ENCODE measurements at places on chromosomes 5 and 9.
A peak's percentile ranks its signal among the peaks of the same experiment; 100 is the strongest.

DNA sequence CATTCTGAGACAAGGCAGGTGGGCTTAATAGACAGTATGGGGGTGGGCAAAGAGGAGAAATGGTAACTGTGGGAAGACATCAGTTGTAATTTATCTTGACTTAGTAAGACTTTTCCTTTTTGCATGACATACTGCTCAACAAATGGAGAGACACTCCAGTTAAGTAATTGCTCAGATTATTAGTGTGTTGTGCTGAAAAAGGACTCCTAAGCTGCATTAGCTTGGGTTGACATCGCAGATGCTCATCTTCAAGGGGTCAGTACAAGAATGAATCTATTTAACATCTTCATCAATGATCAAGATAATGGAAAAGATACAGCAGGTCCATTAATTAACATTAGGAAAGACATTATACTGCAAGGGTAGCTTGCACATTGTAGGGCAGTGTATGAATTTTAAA, 181.1 kb upstream of the ELAVL2 start:
- DNase-seq = no peak

- DNase-seq = no peak
These were observed 161.7 kb upstream of the LHFPL2 start for GRCh38 chr5:78810098-78810920.

GRCh38 chr9:121216271-121216805, 14.7 kb upstream of the RAB14 start:
- no peak for DNase-seq

GRCh38 chr9:68895741-68896478, 118.0 kb downstream of the PRKACG start:
- DNase-seq = no peak

GRCh38 chr9:95572381-95573151, 55.8 kb upstream of the PTCH1 start:
- no peak for DNase-seq

DNA sequence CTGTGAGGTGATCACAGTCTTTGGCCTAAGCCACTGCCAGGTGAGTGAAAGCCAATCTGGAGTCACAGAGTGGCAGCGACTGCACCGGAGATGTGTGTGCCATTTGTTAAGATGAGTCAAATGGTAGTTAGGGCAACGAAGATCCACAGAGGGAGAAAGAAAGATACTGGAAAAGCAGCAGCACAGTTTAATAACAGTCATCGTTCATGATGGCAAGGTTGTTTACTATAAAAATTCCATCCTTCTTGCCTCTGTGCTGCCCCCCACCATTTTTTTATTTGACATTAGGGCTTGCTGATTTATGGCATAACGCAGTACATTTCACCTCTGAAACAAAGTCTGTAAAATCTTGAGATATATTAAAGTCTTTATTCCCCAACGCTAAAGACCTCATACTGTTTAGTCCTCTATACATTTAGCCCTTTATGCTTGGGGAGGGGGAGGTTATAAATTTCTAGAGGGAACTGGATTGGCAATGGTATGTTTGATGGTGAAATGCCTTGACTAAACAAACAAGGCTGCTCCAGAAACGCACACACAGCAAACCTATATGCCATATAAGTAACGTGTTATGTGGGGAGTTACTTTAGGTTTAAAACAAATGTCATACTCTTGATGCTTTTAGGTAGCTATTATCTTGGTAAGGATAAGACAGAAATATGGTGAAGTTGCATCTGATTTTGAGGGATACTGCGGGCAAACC, 55.8 kb upstream of the ABL1 start:
- no peak for DNase-seq

DNA sequence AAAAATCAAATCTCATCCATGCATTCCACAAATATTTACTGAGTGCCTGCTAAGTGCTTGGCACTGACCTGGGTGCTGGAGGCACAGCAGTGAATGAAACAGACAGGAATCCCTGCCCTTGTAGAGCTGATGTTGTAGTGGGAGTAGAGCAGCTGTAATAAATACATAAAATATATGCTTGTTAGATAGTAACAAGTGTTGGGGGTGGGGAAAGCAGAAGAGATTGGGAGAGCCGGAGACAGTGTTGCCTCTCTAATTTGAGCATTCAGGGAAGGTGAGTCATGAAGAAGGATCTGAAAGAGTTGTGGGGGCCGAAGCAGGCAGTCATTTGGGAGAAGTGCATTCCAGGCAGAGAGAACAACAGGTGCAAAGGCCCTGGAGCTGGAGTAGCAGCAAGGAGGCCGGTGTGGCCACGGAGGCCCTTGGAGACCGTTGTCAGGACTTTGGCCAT, 97.9 kb downstream of the ZNF618 start:
- DNase-seq = no peak

GRCh38 chr5:176776141-176776865, 34.1 kb upstream of the UNC5A start:
- no peak for DNase-seq

- no peak for DNase-seq
These were observed 203.6 kb upstream of the ADRA1B start for GRCh38 chr5:159712672-159713071.

DNA sequence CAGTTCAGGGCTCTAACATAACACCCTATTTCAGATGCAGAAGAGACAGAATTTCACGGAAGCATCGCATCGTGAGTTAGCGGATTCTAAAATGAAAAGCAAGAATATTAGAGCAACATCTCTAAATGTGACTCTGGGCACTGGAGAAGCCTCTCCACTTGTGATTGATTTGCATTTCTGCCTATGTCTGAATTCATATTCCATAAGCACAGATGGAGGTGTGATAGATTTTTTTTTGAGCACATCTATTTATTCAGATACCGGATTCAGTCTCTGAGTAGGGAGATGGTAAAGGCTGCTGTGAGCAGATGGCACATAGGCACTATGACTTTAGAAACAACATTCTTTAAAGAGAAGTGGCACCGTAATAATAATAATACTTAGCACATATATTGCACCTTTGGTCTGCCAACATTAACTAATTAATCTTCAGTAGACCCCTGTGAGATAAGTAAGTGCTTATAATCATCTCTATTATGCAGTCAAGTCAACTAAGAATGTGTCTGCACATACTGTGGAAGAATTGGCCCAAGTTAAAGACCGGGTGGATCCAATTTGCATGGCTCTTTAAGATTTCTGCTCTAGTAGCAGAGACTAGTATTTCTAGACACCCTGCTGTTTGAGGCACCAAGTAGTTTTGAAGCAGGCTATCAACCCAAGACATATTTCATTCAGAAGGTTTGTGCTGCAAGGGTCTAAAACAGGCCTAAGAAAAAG, 685.0 kb downstream of the CETN3 start:
- no peak for DNase-seq

DNA sequence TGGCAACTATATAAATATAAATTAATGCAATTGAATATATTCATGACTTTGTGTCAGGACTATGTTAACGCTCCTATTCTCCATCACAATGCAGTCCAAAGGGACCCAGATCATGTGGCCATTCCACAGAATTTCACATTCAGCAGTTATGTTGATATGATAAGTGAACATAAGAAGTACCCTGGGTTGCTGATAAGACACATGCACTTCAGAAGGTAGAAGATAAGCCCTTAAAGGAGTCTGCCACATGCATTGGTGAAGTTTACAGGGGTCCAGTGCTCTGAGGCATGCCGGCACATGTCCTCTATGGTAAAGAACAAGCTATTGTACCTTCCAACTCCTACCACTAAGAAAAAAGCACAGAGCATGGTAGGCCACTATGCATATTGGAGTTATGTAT, 76.4 kb downstream of the PHAX start:
- no peak for DNase-seq

DNA sequence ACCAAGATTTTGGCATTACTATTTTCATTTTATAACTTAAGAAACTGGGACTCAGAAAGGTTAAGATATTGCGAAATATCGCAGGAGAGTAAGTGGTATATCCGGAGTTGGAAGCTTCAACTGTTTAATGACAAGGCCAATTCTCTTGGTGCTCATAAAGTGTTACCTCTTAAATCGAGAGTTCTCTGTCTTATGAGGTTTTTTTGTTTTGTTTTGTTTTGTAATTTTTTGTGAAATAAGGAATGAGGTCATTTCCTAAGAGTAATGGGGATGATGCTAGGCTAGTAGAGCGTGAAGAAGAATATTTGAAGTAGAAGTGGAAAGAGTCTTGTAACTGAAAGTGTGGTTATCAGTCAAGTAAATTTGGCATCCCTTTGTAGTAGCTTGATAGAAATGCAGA, 183.2 kb upstream of the DAB2 start:
- no peak for DNase-seq

DNA sequence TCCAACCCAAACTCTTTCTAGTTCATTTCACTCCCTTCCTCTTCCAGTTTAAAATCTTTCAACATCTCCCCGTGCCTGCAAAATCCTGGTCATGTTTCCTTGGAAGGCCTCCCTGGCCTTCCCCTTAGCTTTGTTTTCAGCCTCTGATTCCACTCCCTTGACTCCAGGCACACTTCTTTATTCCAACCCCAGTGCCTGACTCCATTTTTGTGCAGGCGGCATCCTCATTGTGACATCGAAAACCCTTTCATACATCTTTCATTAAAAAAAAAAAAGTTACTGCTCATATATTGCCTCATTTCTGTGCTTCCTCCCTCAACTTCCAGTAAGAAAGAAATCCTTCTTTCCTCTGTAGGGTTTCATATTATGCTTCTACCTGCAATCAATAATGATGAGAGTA, 7.1 kb upstream of the TNFSF8 start:
- DNase-seq = no peak

- DNase-seq = no peak
These were observed 628 bp downstream of the ATOSB start for GRCh38 chr9:35114840-35115628.

DNA sequence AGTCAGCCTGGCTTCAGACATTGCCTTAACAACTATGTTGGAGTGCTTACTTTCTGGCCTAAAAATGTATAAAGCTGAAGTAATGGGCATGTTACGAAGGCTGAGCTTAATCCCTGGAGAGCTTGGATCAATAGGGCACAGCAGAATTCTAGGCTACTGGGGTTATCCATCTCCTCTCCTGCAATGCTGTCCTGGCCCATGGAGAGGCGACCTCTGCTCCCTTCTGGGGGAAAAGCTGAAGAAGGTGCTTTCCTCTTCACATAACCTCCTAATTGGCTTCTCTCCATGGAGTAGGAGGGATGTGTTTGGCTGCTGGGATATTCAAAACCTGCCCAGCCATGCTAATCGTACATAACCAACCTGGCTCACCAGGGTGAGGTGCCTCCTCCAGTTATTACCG, 403.5 kb downstream of the DMRT2 start:
- DNase-seq = no peak

- DNase-seq = no peak
These were observed 24.2 kb downstream of the PCDHGC5 start for GRCh38 chr5:141512911-141513626.

DNA sequence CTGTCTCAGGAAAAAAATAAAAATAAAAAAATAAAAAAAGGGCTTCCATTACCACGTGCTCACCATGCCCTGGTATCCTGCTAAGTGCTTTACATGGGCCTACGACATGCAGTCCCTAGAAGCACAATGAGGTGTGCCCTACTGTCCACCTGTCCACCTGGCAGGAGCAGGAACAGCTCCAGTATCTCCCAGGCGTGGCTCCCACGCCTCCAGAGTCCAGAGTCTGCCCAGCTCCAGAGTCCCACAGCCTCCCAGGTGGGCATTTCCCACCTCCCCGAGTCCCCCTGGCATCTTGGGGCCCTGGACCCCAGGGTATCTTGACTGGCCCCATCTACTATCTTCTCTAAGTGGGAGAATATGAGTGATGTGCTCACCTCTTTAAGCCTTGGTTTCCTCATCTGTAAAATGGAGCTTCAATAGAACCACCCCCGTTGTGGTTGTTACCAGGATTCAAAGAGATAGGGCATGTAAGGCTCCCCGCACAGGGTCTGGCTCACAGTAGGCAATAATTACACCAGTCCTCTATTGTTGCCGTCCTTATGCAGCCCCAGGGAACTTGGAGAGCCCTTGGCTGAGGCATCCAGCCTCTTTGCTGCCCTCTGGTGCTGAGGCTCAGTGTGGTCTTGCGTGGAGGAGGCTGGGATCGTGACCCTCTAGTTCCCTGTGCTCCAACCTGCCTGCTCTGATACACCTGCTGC, 8.9 kb downstream of the CXCL14 start:
- DNase-seq = peak; percentile 11
